ENCODE measurements at places on chromosomes 12 and 14. TPM values are rescaled to one million over a fixed set of nuclear protein-coding genes. Genes with fewer than 3 reads are reported as not detected.

- no peak for DNase-seq
These were observed 498 bp downstream of the PIANP start for GRCh38 chr12:6699989-6700645.

DNA sequence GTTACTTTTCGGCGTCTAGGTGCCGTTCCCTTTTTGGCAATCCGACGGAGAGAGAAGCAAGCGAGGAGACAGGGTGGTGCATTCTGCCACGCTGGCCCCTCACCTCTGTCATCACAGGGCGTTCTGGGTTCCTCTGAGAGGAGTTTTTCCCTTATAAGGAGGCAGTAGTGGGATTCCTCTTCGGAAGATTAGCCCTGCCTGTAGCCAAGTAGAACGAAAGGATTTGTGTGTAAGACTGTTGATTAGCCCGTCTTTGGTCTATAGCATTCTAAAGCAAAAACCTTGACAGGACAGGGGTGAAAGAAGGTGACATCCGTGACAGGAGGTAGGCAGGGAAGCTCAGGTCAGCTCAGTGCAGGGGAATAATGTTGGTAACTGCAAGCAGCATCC, 9.1 kb upstream of the NEMF start:
- DNase-seq: peak; percentile 70

GRCh38 chr12:132949936-132950837, 5.9 kb downstream of the ZNF605 start:
- DNase-seq: no peak

DNA sequence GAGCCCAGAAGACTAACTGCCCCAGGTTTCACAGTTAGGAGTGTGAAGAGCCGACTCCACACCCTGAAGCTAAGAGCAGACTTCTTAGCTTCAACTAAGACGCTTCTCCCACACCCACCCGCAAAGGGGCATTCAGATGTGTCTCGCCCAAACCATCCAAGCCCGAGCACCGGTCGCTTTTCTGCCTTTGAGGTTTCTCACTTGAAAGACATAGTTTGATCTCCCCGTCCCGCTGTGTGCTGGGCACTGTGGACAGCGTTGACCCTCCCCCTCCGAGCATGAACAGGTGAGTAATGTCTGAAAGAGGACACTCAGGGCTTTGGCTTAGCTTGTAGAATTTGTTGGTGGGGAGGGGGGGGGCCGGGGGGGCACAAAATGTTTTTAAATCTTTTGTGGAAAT, 123.8 kb downstream of the TMEM132D start:
- no peak for DNase-seq

- no peak for DNase-seq
These were observed 12.8 kb downstream of the GSKIP start for GRCh38 chr14:96376093-96376492.

The PPM1A gene
- 62.9 TPM for total RNA-seq

DNA sequence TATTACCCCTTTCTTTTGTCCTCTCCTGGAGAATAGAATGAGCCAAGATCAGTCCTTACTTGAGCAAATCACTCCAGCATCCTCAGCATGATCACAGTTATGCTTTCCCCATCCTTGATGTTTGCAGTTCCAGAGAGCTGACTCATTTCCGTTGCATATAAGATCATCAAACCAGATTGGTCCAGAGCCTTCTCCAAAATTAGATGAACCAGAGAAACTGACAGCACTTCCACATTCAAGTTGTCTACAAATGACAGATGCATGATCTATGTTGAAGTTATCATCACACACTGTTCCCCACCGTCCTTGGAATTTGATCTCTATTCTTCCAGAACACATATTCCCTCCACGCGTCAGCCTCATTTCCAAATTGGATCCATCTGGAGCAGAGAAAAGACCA, 4.8 kb downstream of the CD163 start:
- DNase-seq: no peak

- no peak for DNase-seq
These were observed 149.0 kb upstream of the IGF1 start for GRCh38 chr12:102629262-102629888.

DNA sequence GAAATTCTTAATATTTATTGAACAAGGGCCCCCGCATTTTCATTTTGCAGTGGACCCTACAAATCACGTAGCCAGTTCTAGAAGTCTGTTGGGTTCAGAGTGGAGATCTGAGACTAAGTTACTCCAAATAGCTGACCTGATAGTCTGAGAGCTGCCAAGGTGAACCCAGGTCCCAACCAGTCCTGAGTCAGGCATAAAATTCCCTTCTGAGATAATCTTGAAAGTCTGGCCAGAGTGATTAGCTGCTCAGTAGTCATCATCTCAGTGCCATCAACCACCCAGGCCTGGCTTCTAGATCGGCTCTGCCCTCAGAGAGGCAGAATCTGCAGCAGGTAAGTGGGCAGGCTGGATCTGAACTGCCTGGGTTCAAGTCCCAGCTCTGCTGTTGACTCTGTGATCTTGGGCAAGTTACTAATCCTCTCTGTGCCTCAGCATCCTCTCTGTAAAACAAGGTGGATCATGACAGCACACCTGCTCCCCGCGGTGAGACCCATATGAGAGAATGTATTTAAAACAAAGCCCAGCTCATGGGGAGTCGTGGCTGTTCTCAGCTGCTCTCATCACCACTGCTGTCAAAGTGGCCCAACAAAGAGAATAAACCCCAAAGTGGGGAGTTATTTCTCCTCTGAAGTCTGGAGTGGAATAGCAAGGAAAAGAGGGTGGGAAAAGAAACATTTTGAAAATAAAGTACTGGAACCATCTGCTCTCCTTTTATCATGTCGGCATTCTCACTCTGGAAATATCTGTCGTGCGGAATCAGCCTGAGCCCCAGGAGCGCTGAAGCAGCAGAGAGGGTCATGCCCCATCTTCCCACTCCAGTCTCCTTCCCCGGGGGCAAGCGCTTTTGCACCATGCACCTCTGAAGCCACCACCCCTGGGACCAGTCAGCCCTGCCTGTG, 193.3 kb downstream of the DPF3 start:
- no peak for DNase-seq

GRCh38 chr12:45235087-45236025, 19.5 kb downstream of the ANO6 start:
- peak; percentile 37 for DNase-seq

- no peak for DNase-seq
These were observed 136.5 kb upstream of the IFNG-AS1 start for GRCh38 chr12:67852701-67853100.

- DNase-seq: no peak
These were observed 128.8 kb downstream of the PAPOLA start for GRCh38 chr14:96631030-96631429.

DNA sequence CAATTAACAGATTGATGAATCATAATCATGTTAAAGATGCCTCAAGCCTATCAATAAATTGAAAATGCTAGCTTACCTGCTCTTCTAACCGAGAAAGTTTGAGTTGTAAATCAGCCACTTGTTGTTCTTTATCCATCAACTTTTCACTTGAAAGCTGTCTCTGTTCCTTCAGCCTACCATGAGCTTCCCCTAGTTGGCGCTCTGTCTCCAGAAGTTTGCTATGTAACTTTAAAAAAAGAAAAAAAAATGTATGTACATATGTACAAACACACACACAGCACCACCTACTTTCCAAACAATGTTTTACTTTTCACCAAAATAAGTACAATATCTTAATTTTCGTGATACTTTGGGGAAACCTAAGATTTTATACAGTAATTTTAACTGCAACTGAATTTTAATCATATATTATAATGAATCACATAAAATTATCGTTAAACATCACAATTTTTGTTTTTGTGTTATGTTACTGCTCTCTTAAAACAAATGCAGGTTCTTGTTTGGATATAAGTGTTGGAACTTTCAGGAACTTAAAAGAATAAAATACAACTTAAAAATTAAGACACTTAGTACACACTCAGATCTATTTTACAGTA, 101.2 kb downstream of the EEA1 start:
- no peak for DNase-seq

- no peak for DNase-seq
These were observed 12.1 kb upstream of the IPO8 start for GRCh38 chr12:30707613-30708342.

DNA sequence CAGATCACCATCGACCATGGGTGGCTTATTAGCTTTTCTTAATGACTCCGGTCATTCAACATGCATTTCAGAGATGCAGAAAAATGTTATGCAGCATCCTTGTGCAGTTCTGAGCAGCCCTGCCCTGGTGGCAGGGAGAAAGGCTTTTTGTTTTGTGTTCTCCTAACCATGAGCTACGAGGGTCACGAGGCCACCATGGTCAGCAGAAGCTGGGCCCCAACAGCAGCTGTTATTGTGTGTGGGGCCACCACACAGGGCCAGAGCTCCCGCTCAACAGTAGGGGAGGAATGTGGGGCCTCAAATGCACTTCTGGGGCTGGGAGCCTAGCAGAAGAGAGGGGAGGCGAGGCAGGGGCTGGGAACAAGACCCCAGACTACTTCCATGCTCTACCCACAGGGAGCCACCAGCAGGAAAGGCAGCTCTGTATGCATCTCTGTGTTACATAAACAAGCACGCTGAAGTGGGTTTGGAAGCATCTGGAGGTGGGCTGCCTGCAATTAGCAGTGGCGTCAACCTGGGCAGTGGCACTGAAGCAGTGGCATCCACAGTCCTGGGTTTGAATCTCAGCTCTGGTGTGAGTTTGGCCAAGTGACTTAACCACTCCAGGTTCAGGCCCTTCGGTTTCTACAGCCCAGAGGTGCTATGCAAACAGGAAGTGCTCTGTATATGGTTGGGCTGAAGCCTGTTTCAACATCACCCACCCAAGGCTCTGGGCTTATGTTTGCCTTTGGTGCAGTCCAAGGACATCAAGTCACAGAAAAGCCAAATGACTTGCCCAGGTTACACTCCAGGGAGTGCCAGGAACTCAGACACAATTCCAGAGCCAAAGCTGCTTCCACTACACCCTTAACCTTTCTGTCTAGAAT, 16.3 kb downstream of the GLTP start:
- peak; percentile 17 for DNase-seq

- DNase-seq: no peak
These were observed 57.9 kb downstream of the E2F7 start for GRCh38 chr12:77007476-77007875.

GRCh38 chr12:99049774-99050173, 404.7 kb downstream of the APAF1 start:
- DNase-seq: no peak

Measured in mucosa of gallbladder (tissue), 1 donor.